NCI-H2171 (cell line): ENCODE measurements at places on chromosomes 11 and 22.

DNA sequence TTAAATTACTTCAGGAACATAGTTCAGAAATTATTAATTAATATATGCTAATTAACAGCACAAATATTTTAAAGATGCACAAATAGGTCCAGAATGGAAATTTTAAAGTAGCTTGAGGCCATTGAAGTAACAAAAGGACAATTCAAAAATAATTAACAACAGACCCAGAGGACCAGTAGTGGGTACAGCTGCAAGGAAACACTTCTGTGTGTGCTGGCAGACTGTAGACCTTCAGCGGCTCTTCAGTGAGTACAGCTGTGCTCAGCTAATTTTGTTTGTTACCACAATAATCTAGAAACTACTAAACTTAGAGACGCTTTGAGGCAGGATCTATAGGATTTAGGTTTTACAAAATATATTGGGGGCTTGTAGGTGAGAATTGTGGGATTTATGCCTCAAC, 103.8 kb downstream of the GRIA4 start:
- no peak for DNase-seq

- no peak for DNase-seq
These were observed 23.6 kb downstream of the PAMR1 start for GRCh38 chr11:35501776-35502175.

DNA sequence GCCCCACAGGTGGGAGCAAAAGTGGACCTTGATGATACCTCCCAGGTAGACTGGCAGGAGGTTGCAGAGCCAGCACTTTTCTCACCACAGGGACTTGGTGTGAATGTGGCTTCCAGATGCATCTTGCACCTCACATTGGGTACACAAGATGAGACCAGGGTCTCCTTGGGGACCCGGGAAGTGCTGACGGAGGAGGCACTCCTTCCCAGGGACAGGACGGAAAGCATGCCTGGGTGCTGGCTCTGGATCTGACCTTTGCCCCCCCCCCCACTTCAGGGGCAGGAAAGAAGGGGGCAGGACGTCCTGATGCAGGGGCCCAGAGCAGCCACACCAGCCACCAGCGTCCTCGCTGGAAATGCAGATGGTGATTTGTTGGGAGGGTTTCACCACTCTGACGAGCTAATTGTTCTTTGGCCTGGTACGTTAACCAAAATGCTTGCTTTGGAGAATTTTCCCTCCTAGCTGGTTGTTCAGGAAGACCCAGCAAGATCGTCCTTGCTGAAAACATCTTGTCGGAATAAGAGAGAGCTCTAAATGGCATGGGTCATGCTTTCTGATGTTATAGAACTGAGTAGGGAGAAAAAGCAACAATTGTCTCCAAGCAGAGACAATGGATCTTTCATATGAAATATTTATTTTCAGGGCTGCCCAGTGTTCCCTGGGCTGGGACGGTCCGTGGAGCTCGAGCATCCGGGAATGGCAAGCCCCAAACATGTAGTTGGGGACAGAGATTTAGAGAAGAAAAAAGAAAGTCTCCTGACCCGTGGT, 74.4 kb upstream of the PPARA start:
- DNase-seq = no peak

- no peak for DNase-seq
These were observed 38.5 kb upstream of the RIC3 start for GRCh38 chr11:8207080-8208000.

DNA sequence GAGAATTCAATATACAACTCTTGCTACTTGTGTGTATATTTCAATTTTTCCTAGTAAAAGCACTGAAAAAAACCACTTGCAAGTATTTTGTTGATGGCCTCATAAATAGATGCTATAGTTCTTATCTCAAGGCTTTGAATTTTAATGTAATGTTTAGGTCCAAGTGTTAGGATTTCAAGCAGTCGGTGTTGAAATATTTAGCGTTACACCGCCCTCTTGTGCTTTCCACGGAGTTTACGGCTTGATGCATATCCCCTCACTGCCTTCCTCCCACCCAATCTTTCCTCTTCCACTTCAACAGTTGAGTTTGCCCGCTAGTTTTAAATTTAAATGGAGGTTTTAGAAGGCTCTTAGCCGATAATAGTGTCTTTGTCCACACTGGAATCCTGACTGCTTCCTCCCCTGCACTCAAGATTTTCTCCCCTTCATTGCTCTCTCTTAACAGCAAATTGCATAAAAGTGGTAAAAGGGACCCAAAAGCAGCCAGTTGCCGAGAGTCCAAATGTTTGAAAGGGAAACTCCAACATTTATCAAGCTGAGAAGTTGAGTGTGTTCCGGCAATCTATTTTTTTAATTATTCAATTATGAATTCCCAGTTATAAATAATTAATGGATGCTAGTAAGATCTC, 25.9 kb upstream of the HTATIP2 start:
- DNase-seq = no peak

DNA sequence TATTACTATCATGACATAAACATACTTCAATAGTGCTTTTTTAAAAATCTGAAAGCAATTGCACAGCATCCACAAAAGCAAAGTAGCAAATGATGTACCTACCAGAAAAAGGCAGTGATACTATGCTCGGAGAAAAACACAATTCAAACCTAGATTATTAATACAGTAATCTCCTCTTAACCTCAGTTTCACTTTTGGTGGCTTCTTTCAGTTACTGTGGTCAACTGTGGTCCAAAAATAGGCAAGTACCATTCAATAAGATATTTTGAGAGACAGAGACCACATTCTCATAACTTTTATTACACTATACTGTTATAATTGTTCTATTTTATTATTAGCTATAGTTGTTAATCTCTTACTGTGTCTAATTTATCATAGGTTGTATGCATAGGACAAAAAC, 20.8 kb downstream of the KCNA4 start:
- DNase-seq = no peak

- no peak for DNase-seq
These were observed 30.9 kb upstream of the CARS1 start for GRCh38 chr11:3087821-3088800.

DNA sequence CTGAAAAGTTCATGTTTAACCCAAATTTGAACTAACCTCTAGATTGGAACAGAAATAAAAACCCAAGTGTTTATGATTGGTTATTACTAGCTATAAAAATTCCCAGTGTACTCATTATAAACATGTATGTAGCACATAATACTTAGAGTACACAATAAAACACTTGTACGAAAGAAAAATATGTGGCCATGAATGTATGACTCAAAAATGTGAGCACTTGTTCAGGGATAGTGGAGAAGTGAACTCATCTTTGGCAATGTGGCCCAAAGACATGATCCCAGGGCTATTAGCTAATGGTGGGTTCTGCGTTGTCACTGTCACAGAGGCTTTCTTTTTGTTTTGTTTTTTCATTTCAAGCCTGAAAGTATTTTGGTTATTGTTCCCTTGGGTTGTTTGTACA, 72.0 kb downstream of the PPFIBP2 start:
- no peak for DNase-seq

DNA sequence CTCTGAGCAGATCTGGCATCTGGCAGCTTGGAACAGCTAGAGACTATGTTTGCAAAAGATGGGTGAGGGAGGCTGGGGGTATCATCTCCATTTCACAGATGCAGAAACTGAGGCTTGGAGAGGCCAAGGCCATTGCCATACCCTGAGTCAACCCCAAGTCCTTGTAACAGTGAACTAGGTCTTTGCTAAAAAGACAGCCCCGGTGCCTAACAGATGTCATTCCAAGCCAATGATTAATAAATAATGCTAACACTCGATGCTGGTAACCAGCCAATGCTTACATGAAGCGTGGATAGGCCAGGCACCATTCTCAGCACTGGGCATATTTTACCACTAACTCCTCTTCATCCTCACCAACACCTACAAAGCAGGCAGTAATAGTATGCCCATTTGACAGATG, 164.0 kb downstream of the MN1 start:
- DNase-seq = no peak

DNA sequence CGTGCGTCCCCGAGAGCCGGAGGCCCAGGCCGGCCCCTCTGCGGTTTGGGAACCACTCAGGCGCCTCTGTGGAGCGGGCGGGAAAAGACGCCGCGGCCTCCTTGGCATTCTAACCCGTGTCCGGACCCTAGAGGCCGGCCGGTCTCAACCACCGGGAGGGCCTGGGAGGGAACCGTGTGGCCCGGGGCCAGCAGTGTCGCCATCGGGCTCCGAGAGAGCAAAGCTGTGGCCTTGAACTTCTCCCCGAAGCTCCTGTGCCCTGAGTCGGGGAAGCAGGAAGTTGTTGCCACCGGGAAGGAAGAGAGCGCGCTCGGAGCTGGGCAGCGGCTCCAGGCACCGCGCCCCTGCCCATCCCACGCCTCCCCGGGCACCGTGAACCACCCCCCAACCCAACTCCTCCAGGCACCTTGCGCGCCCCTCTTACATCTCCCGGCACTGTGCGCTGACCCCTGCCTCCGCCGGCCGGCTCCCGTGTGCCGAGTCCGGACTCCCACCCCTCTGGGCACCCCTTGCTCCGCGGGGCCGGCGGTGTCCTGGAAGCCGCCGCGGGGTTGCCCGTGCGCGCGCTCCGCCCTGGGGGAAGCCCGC, 80.0 kb upstream of the PPARA start:
- peak; percentile 63 for DNase-seq

- no peak for DNase-seq
These were observed 2.6 kb upstream of the CARD18 start for GRCh38 chr11:105142167-105142566.

DNA sequence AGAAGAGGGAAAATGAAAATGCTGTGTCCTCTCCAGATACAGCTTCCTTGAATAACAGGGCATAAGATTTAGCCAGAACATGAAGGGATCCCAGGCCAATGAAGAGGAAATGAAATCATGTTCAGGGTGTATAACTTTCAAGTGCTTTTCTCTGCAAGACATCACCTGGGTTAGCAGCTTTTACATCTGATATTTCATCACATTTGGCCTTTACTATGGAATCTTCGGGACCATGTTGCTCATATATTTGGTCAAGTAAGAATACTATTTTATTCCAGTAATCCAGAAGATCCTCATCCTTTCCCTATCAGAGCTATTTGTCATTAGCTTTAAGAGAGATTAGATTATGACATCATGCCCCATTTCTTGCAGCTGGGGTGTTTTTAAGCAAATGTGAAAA, 66.3 kb upstream of the OR5AK2 start:
- DNase-seq = no peak

GRCh38 chr11:115238086-115238485, 266.1 kb downstream of the CADM1 start:
- no peak for DNase-seq

DNA sequence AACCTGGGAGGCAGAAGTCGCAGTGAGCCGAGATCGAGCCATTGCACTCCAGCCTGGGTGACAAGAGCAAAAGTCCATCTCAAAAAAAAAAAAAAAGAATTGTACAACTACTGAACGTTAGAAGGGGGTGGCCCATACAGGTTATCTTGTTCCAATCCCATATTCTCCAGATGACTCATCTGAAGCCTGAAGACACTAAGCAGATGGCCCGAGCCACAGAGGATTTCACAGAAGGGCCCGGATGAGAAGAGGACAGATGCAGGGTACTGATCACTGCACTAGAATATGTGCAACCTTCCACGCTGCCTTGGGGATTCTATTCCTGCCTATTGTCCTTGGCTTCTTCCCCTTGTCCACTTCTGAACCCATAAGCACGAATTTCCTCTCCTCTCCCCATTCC, 70.9 kb upstream of the UBASH3B start:
- DNase-seq = no peak

DNA sequence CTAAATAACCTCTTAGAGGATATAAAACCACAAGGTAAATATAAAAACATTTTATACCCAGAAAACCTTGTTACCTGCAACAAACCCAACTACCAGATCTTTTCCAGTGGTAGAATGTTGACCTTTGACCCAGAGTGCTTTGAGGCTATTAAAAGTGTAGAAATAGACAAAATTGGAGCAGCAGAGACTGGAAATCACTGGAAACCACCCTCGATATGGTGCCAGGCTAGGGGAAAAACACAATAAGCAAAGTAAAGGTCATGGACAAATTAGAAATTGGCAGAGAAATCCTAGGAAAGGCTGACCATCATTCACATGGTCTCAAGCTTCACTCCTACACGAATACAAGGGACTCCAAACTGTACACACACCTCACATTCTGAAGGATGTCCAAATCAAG, 26.7 kb downstream of the SLC25A17 start:
- no peak for DNase-seq

DNA sequence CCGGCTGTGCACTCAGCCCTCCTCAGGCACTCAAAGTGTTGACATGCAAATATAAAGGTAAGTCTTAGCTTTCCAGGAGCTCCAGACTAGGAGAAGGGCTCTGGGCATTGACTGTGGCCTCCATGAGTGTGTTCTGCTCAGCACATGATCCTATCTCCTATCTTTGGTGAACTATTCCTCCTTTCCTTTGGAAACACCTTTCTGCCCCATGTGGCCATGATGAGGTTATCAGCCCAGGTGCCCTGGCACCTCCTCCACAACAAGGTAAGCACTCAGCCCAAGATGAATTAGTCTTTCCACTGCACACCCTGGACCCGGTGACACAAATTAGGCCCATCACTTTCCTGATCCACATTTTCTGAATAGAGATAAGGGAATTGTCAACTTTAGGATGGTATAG, 37.9 kb upstream of the LMO1 start:
- DNase-seq = no peak

DNA sequence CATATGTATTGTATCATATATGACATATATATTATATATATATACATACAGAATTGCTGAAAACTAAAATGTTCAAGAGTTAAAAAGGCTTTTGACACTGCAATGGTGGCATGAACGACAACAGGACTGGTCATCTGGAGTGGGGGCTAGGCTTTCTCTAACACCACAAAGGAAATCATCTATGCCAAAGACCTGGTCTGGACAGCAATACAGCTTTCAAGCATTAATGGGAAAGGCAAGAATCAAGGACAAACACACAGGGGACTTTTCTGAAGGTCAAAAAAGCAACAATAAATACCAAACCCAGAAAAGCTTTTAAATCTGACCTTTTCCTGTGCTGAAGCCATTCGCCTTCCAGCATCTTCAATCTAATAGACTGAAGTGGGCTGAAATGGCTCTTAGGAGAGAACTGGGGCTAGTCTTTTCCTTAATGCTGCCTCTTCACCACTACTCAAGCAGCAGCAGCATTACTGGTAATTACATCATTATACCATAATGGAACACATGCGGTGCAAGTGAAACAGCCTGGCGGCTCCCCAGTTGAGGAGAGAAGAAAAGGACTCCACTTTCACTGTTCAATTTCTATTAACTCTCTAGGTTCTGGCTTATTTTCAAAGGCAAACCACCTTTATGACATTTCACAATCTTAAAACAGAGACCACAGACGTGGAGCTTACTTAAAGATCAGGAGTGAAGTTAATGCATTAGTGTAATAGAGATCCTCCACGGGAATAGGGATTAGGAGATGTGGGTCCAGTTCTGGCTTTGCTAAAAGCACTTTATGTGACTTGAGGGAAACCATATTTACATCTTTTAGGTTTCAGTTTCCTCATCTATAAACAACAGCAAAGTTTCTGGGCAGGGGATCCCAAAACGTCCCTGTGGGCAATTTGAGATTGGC, 63.0 kb downstream of the GAB2 start:
- DNase-seq = no peak

GRCh38 chr11:65216830-65217229, 35.1 kb downstream of the CAPN1 start:
- DNase-seq = no peak

GRCh38 chr11:65501472-65502273, 2.8 kb downstream of the MALAT1 start:
- DNase-seq = no peak

- no peak for DNase-seq
These were observed 114.0 kb upstream of the PLET1 start for GRCh38 chr11:112374486-112375140.

GRCh38 chr11:215581-216037, 8.1 kb downstream of the RIC8A start:
- DNase-seq = no peak

- DNase-seq = no peak
These were observed 1.7 kb upstream of the TYMP start for GRCh38 chr22:50531546-50531961.
